Neural crest cell (in vitro differentiated cells): ENCODE measurements at places on chromosomes 6 and 20. TPM values are rescaled to one million over a fixed set of nuclear protein-coding genes. Genes with fewer than 3 reads are reported as not detected.

The USP49 gene
- 25.1 and 29.0 TPM in 2 replicates for total RNA-seq

GRCh38 chr6:150759483-150759882 lies 106.0 kb upstream of the MTHFD1L start:
- no peak for DNase-seq

DNA sequence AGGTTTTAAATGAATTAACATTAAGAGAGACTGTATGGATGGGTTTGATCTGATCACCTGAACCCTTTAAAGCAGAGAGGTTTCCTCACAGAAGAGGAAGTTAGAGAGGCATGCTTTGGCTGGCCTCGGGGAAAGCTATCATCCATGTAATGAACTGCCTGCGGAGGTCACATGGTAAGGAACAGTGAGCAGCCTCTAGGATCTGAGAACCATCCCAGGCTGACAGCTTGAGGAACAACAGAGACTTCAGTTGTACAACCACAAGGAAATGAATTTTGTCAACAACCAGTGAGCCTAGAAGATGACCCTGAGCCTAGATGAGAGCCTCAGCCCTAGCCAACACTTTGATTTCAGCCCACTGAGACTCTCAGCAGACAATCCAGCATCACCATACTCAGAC lies 2.9 kb upstream of the COL21A1 start:
- DNase-seq, result no peak

The MAP3K7 gene
- total RNA-seq, result 37.9 and 38.8 TPM in 2 replicates

The ANGPT4 gene
- total RNA-seq, result 0.07 TPM in 1 of 2 replicates, not detected in the other

GRCh38 chr6:111524252-111524651 lies 41.2 kb upstream of the REV3L start:
- DNase-seq, result no peak

DNA sequence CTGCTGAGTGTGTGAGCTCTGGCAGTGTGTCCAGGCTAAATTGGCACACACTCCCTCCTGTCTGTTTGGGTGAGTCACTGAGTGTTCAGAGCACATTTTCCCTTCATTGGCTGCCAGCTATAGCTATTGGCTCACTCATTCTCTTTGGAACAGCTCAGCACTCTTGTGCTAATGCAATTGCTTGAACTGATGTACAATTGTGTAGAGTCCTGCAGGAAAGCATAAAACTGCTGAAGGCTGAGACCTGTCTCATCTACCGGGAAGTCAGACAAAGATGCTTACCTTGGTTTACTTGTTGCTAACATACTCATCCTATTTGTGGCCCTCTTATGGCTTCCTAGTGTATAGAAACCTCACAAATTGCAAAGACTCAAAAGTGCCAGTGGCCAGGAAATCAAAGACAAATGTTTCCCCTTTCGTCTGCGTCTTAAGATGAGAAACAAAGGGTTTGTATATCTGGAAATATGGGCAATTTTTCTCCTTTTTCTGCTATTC lies 351.0 kb downstream of the BCKDHB start:
- DNase-seq, result no peak

The ULBP1 gene
- total RNA-seq, result 2.3 and 2.5 TPM in 2 replicates

- DNase-seq, result no peak
Observed at GRCh38 chr6:66361886-66362285, 654.9 kb upstream of the EYS start.

GRCh38 chr20:49583669-49584417 lies 15.9 kb upstream of the PTGIS start:
- DNase-seq, result no peak

The HDGFL1 gene
- total RNA-seq, result not detected in 2 replicates

GRCh38 chr6:167839343-167839742 lies 12.6 kb downstream of the AFDN start:
- no peak for DNase-seq

The SMLR1 gene
- not detected in 2 replicates for total RNA-seq

GRCh38 chr20:9015984-9016324 lies 52.9 kb upstream of the PLCB4 start:
- no peak for DNase-seq

GRCh38 chr6:652865-653264 lies 4.0 kb downstream of the HUS1B start:
- no peak for DNase-seq

GRCh38 chr6:30981942-30982772 lies 1.4 kb upstream of the MUC21 start:
- no peak for DNase-seq

DNA sequence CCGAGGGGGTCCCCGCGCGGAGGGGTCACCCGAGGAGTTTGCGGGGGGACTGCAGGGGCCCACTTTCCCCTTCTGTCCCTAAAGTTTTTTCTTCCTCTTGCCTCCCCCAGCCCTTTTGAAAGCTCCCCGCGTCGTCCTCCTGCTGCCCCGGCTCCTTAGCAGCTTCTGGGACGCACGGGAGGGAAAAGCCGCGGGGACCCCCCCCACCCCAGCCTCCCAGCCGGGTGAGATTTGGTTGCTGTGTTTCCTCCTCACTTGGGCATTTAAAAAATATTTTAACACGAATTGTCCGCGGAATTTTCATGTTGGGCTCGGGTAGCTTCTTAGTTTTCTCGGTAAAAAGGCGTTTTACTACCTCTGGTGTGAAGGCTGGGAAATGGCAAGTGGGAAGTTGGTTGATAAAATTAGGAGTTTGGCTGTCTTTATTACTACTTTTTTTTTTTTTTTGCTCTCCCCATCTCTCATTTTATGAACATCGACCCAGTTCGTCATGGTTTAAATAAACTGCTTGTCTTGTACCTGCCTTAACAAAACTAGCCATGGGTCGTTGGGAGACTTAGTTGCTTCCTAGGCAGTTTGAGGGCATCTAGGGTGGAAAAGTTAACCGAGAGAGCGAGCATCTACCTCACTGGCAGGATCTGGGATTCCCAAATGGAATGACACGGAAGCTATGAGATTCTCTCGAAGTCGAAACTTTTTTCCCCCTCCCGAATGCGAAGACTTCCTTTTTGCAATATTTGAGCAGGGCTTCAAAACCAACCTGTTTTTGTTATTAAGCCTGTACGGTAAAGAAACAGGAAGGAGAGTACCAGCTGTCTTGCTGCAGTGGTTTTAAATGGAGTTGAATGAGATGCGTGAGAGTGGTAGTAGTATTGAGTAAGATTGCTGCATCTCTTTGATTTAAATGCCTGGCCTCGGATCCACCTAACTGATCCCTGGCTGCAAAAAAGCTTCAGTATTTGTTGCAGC lies 868 bp downstream of the NCOA3 start:
- DNase-seq, result peak; percentile 19

DNA sequence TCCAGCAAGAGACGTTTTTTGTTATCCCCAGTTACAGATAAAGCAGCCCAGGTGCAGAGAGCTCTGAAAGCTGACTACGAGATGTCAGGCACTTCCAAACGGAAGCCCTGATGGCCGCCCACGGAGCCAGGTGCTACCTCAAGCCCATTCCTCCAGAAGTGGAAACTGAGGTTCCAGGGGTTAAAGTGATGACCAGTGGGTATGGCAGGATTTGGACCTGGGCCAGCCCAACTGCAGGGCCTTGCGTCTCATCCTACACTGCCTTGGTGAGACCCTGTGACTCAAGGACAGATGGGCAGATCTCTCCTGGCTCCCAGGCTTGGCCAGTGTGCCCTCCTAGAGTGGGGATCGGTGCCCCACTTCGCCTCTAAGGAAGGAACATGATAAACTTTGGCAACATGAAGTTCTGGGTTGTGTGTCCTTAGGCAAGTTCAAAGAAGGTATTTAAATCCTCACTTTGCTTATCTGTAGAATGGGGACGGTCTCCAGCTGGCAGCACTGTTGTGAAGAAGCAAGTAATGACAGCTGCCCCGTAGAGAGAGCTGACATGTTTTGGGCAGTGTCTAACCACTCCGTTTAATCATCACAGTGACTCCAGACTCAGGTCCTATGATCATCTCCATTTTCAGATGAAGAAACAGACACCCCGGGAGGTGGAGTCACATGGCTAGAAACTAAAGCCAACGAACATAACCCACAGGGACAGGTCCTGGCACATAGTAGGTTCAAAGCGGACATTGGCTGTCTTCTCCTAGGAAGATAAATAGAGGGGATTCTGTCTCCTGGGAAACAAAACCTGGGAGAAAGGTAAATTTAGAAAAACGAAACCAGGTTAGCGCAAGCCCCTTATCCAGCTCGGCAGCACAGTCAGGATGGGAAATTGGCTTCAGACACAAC lies 34.4 kb upstream of the CDH22 start:
- no peak for DNase-seq

The TEAD3 gene
- total RNA-seq, result 18.0 and 19.2 TPM in 2 replicates

The TRIM40 gene
- total RNA-seq, result not detected in 2 replicates

The RHAG gene
- not detected in 2 replicates for total RNA-seq

GRCh38 chr6:314377-314776 lies 22.1 kb downstream of the DUSP22 start:
- no peak for DNase-seq
